ENCODE measurements at places on chromosomes 13 and 19. TPM values are rescaled to one million over a fixed set of nuclear protein-coding genes. Genes with fewer than 3 reads are reported as not detected.
A peak's percentile ranks its signal among the peaks of the same experiment; 100 is the strongest.

DNA sequence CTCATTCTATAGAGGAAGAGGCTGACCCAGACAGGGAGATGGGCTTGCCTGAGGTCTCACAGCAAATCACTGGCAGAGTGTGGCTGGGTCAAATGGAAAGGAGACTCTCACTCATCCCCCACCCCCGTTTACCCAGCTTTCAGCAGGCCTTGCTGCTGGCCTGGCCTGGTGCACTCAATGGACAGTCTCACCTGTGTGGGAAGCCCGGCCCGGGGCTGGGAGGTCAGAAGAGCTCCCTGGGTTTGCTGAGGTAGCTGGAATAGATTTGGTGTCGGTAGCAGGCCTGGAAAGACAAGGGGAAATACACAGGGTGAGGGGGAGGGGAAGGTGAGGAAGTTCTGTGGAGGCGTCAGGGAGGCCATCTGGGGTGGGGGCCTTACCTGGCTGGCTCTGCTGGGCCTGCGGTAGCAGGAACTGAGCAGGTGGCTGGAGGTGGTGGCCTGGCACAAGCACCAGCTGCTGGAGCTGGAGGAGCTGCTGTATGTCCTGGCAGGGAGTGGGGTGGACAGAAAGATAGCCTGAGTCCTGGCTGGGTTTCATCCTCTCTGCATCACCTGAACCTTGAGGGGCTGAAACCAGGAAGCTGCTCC is 23.5 kb downstream of the ZNF574 start:
- DNase-seq, result no peak
- H3K27me3 ChIP-seq, result no peaks in the 10 kb centered on the region
- H3K4me3 ChIP-seq, result no peak overlapping the region
- peaks cover 3% of the 10 kb centered on the region for H3K36me3 ChIP-seq

DNA sequence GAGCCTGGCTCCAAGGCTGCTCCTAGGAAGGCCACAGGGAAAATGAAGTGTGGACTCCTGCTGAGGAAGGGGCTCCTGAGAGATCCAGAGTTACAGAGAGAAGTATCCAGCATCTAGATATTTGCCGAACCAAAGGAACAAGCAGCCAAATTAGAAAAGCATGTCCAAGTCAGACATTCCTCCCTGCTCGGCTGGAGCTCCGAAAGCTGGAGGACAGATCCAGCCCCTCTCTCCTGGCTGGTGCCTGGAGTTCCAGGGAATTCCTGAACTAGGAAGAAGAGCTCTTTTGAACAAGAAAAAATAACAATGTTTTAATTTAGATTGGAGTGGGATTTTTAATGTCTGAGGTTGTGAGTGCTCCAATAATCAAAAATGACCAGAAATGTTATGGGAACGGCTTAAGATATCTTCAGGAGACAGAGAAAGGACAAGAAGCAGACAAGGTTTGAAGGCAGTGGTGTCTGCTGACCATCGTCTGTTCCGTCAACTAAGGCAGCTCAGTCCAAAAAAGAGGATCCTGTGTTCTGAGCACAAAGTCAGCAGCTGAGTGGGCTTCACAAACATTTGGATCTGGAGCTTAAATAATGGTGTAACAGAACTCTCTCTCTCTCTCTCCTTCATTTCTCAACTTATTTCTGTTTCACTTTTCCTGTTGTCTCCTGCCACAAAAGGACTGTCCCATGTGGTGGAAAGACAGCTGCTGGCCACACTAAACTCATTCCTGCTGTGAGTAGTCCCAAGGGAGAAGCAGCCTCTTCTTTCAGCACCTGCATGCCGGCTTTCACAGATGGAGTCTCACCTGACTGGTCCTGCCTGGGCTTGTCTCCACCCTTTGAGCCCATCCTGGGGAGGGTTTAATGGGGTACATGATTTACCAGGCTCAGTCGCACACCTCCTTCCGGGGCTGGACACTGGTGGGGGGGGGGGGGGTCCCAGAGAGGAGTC is 31.5 kb upstream of the IRS2 start:
- DNase-seq, result no peak
- H3K4me3 ChIP-seq, result no peak overlapping the region
- H3K27me3 ChIP-seq, result peaks cover 26% of the 10 kb centered on the region
- H3K27ac ChIP-seq, result no peak overlapping the region

DNA sequence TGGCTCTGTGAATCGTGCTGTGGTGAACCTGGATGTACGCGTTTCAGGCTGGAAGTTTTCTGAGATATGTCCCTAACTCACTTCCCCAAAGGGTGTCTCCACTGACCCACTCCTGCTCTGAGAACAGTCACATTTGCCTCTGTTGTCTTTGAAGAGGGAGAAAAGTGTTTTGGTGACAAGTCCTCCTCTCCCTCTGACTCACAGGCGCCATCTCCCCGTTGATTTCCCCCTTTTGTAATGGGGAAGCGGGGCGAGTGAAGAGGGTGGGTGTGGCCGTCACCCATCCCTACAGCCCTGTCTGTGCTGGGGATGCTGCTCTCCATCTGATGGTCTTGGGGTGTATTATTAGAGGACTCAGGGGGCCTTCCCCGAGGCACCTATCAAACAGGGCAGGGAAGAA is 9.6 kb downstream of the APC2 start:
- H3K4me1 ChIP-seq, result no peaks in the 10 kb centered on the region
- H3K27me3 ChIP-seq, result no peaks in the 10 kb centered on the region
- H3K36me3 ChIP-seq, result no peaks in the 10 kb centered on the region
- H3K27ac ChIP-seq, result no peak overlapping the region

- no peak overlapping the region for H3K4me3 ChIP-seq
- no peaks in the 10 kb centered on the region for H3K27me3 ChIP-seq
- H3K36me3 ChIP-seq, result no peaks in the 10 kb centered on the region
- no peak overlapping the region for H3K27ac ChIP-seq
These were observed 10.5 kb downstream of the MLLT1 start for GRCh38 chr19:6269101-6269886.

GRCh38 chr13:111542530-111543341 is 222.3 kb downstream of the TEX29 start:
- H3K27ac ChIP-seq, result no peak overlapping the region
- no peaks in the 10 kb centered on the region for H3K27me3 ChIP-seq
- H3K36me3 ChIP-seq, result no peaks in the 10 kb centered on the region
- H3K4me3 ChIP-seq, result no peak overlapping the region
- H3K4me1 ChIP-seq, result no peaks in the 10 kb centered on the region

- DNase-seq, result no peak
- H3K4me3 ChIP-seq, result no peak overlapping the region
- no peaks in the 10 kb centered on the region for H3K36me3 ChIP-seq
These were observed 2.4 kb downstream of the MAG start for GRCh38 chr19:35294328-35294727.

GRCh38 chr13:65368832-65369231 is 1861.3 kb downstream of the PCDH9 start:
- no peak overlapping the region for H3K27ac ChIP-seq
- H3K4me1 ChIP-seq, result no peaks in the 10 kb centered on the region
- H3K4me3 ChIP-seq, result no peak overlapping the region
- H3K27me3 ChIP-seq, result no peaks in the 10 kb centered on the region

DNA sequence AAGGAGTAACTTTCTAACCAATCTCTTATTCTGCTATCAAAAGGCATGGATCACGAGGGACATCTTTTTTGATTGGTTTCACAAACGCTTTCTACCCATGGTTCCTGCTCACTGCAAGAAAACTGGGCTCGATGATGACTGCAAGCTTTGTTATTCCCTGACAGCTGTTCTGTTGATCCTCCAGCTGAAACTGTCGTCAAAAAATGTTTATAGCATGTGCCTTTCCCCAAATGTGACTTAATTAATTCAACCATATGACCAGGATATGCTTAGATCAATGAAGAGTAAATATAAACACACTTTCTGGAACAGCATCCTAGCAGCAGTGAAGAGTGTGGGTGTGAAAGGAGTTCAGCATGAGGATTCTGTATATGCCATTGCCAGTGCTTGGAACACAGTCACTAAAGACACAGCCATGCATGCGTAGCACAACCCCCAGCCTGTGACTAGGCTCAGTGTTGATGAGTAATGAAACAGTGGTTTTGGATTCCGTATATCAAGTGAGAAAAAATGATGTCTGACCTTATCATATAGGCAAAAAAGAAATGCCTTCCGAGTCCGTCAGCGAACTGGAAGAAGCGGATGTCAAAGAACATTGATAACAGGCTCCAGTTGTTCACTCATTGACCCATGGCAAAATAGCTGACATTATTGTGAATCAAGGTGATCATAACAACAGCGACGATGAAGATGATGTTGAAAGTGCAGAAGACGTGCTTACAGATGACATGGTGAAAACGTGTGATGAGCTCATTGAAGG is 347.4 kb downstream of the FGF9 start:
- no peak overlapping the region for H3K4me3 ChIP-seq
- peaks cover 14% of the 10 kb centered on the region for H3K4me1 ChIP-seq
- peak overlapping the region; percentile 25 for H3K27ac ChIP-seq
- no peaks in the 10 kb centered on the region for H3K36me3 ChIP-seq

- peak overlapping the region; percentile 92 for H3K27ac ChIP-seq
- peak overlapping the region; percentile 91 for H3K4me3 ChIP-seq
- H3K27me3 ChIP-seq, result no peaks in the 10 kb centered on the region
- H3K4me1 ChIP-seq, result peaks cover 65% of the 10 kb centered on the region
- no peaks in the 10 kb centered on the region for H3K36me3 ChIP-seq
These were observed 10.3 kb downstream of the PDE4A start for GRCh38 chr19:10430505-10431253.

The OR7C1 gene
- total RNA-seq, result not detected

DNA sequence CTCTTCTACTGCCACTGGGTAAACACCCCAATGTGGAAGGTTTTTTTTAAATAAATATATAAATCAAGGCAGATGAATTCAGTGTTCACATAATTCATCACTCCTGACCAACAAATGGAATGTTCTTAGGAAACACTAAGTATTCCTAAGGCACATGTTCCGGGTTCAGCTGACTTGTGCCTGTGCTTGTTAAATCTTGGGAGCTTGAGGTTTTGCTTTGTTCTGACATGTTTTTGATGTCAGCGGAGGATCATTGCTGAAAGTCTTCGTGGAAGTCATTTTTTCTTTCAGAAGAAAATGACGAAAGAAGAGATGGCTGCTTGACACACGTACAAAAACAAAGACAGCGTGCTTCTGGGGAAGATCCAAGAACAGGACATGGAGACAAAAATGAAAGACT is 185.8 kb downstream of the MZT1 start:
- H3K4me1 ChIP-seq, result no peaks in the 10 kb centered on the region
- no peaks in the 10 kb centered on the region for H3K27me3 ChIP-seq
- H3K4me3 ChIP-seq, result no peak overlapping the region
- DNase-seq, result no peak

- H3K27me3 ChIP-seq, result peaks cover 35% of the 10 kb centered on the region
- DNase-seq, result no peak
- no peaks in the 10 kb centered on the region for H3K36me3 ChIP-seq
These were observed 29.9 kb upstream of the TUBGCP3 start for GRCh38 chr13:112617754-112618375.

The GARIN5A gene
- 1.1 TPM for total RNA-seq

GRCh38 chr19:57438925-57439324 is 3.8 kb downstream of the ZNF749 start:
- no peak for DNase-seq
- H3K27ac ChIP-seq, result no peak overlapping the region
- H3K36me3 ChIP-seq, result peaks cover 60% of the 10 kb centered on the region
- H3K4me3 ChIP-seq, result no peak overlapping the region
- no peaks in the 10 kb centered on the region for H3K27me3 ChIP-seq

- H3K27me3 ChIP-seq, result peaks cover 35% of the 10 kb centered on the region
- DNase-seq, result no peak
- no peaks in the 10 kb centered on the region for H3K4me1 ChIP-seq
These were observed 527 bp downstream of the KLK6 start for GRCh38 chr19:50968716-50969412.

The CDC34 gene
- total RNA-seq, result 46.5 TPM

The ZIK1 gene
- 5.5 TPM for total RNA-seq

DNA sequence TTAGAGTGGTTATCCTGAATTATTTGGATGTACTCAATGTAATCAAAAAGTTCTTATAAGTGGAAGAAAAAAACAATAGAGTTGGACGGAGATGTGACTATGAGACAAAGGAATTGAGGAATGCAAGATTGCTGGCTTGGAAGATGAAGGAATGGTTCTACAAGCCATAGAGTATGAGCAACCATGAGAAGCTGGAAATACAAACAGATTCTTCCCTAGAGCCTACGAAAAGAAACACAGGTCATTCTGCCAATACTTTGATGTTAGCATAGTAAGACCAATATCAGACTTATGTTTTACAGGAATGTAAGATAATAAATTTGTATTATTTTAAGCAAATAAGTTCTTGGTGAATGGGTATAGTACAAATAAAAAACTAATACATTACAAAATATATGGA is 249.2 kb downstream of the DIAPH3 start:
- no peak overlapping the region for H3K4me3 ChIP-seq
- DNase-seq, result no peak
- H3K4me1 ChIP-seq, result no peaks in the 10 kb centered on the region
- H3K36me3 ChIP-seq, result no peaks in the 10 kb centered on the region

DNA sequence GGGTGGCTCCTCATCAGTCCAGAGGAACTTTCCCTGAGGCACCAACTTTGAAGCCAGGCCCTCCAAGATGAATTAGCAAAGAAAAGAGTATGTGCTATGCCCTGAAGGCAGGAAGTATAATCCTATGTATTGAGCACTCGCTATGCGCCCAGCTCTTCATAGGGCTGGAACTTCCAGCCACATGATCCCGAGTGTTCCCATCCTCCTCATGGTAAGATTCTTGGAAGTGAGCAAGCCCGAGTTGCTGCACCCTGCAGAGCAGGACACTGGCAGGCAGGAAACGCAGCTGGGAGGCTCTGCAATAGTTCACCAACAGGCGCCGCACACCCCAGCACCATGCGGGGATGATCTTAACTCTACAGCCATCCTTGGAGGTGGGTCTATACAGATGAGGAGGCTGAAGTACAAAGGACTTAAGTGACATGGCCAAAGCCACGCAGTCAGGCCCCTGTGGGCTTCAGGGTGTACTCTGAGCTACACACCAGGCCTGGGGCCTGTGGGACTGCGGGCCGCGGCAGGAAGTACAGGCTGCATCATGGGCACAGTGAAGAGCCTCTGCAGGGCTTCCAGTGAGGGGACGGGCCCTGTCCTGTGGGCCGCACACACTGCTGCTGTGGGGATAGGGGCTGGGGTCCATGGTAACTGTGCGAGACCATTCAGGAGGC is 25.1 kb downstream of the C19orf47 start:
- peaks cover 3% of the 10 kb centered on the region for H3K4me1 ChIP-seq
- no peak overlapping the region for H3K4me3 ChIP-seq
- no peak overlapping the region for H3K27ac ChIP-seq
- H3K36me3 ChIP-seq, result peaks cover 6% of the 10 kb centered on the region

The ZNF546 gene
- total RNA-seq, result 7.4 TPM

DNA sequence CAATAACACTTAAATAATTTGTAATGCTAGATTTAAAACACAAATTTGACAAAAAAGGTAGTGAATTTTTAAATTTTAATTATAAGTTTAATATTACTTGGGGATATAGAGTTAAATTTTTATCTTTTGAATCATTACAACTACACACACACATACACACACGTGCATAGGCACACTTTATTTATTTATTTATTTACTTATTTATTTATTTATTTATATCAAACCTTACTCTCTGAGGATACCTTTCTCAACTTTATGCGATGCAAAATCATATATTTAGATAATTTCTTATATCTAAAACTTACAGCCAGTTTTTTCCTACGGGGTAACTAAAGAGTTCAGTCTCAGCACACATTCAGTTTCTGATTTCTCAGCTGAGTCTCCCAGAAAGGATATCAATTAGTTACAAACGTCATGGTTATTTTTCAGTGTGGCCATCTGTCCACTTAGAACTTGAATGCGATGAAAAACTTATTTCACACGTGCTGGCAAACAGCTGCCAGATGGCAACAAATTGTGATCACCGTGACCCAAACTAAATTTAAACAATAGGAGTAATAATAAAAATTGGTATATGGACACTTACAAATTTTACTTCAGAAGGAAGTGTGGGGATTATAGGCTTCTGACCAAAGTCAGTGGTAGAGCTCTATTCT is 683.1 kb upstream of the PRR20A start:
- H3K36me3 ChIP-seq, result peaks cover 18% of the 10 kb centered on the region
- no peaks in the 10 kb centered on the region for H3K27me3 ChIP-seq
- no peak overlapping the region for H3K27ac ChIP-seq

The GPR12 gene
- not detected for total RNA-seq

The SIGLEC10 gene
- total RNA-seq, result 0.28 TPM
